Mesothelial cell of epicardium (in vitro differentiated cells): ENCODE measurements at places on chromosomes 16 and 17. TPM values are rescaled to one million over a fixed set of nuclear protein-coding genes. Genes with fewer than 3 reads are reported as not detected.

GRCh38 chr16:29736112-29736511 lies 9.7 kb downstream of the C16orf54 start:
- DNase-seq, result no peak

- no peak for DNase-seq
Measured at GRCh38 chr17:16425698-16426659, 10.6 kb downstream of the TRPV2 start.

DNA sequence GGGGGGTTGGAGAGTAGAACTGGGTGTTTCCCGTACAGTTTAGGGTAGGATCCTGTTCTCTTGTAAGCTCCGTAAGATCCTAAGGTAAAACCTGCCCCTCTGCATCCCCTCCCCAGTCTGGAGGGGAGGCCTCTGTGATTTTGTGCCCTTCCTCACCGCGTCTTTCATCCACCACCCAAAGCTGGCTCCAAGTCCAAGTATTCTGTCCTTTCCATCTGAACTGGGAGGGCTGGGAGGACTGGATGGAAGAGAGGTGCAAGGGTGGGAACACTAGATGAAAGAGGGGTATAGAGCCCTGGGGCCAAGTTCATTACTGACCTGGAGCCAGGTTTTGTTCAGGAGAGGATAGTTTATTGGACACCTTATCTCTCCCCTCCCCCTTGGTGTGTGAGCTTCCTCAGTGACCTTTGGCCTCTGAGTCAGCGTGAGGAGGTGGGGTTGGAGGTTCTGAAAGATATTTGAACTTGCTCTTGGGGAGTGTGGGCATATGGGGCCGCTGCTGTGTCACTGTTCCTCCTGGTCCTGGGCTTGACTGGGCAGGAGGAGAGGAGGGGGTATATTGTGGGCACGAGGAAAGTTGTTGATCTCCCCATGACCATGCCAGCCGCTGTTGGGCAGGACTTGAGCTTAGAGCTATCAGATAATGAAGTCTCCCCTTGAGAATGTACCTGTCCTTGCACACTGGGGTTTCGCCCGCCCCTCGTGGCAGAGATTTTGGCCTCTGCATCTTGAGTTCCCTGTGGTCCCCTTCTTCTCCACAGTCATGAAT lies 1.6 kb downstream of the LASP1 start:
- DNase-seq, result no peak

- DNase-seq, result no peak
Measured at GRCh38 chr17:70286391-70286790, 117.1 kb downstream of the KCNJ2 start.

- no peak for DNase-seq
Measured at GRCh38 chr17:15882777-15883176, 62.2 kb upstream of the ADORA2B start.

GRCh38 chr17:79202480-79202879 lies 127.9 kb downstream of the ENGASE start:
- no peak for DNase-seq

- DNase-seq, result peak; percentile 40
Measured at GRCh38 chr17:33038740-33039139, 47.1 kb downstream of the SPACA3 start.

GRCh38 chr16:89344458-89344834 lies 126.9 kb downstream of the ZNF778 start:
- DNase-seq, result no peak

DNA sequence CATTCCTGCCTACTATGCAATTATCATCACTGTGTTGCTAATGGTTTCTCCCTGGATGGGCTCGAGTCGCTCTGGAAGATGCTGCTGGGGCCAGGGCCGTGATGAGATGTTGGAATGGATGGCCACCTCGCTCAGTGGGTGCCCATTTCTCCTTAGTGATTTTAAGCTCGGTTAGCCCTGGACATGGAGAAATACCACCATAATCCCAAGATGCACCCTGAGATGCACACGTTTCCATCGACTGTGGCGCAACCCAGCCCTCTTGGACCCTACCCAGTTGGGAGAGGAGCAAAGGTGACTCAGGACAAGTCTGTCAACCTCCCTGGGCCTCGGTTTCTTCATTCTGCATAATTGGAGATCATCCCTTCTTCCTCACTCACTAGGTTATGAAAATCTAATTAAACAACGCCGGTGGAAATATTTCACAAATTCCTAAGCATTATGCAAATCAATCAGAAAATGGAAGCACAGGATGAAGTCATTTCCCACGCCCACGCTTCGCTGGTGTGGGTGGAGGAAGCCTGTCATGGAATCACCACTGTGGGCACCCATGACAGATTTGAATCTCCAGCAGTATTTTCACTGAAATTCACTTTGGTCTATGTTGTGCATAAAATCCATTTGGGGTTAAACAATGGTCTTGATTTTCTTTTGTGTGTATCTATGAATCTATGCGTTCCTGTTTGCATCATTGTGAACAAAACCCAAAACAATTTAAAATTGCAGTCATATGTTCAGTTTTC lies 195.2 kb downstream of the AXIN2 start:
- DNase-seq, result no peak

DNA sequence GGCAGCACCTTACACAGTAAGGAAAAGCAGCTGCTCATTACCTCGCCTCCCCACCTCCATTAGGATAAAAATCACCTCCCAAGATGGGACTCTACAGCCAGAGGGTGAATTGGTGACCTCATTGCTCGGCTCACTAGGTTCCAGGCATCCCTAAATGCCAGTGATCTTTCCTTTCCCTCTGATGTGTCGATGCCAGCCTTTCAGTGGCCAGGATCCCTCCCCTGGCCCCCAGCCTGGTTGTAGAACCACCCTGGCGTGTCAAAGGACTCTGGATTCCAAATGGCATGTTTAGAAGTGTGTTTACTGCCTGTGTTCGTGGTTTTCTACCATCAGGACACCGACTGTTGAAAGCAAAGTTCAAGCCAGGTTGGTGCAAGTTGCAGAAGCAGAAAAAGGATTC lies 72.1 kb upstream of the LYRM9 start:
- DNase-seq, result no peak

DNA sequence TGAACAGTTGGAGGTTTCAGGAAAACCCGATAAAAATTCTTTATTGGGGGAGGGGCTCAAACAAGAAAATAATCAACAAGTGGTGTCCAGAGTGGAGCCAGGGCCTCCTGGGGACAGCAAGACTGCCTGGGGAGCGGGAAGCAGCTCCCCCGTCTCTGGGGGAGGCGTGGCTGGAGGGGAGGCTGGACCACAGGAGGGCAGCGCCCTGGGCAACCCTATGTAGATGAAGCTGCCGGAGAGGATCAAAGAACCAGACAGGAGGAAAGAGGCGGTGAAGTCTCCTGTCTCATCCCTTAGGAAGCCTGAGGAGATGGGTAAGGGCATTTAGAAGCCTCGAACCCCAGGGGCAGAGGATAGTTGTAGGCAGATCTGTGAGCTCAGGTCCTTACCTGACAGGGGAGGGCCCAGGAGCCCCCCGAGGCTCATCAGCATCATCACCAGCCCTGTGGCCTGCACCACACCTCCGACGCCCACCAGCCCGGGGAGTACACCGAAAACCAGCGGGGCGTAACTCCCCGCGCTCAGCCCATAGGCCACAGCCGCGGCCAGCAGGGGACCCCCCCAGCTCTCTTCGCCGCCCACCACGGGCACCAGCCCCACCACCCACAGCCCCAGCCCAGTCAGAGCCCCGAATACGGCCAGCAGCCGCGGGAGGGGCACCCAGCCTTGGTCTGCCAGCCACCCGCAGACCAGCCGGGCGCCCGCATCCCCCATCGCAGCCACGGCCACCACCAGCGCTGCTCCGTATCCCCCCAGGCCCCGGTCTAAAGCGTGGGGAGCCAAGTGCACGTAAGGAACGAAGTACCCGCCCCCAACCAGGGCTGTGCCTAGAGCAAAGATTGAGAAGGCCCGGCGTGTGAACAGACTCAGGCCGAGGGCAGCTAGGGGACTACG lies 2.0 kb downstream of the SLC16A11 start:
- peak; percentile 51 for DNase-seq

DNA sequence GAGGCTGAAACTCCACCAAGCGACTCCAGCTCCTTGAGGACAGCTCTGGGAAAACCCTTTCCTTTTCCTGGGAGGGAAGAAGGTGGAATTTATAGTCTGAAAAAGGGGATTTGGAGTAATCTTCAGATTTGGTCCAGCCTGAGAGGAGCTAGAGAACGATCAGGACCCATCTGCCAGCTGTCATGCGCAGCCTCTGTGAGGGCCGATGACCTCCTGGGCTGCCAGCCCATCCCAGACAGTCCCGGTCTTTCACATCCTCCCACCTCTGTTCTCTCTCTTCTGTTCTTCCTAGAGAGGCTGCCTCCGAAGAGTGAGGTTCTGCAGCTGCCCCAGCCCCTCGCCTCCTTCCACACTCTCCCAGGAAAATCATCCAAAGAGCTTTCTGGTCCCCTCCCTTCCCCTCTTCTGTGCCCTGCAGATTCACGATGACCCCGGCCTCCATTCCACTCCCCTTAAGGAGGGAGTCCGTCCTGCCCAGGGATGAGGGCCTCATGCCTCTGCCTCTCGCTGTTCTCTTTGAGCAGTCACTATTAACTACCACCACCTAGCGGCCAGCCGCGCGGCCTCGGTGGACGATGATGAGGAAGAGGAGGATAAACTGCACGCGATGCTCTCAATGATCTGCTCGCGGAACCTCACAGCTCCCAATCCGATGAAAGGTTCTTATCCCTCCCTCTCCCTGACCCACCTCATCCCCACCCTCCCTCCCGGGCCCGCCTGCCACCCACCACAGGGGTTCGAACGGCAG lies 29.6 kb downstream of the SGSM2 start:
- no peak for DNase-seq

DNA sequence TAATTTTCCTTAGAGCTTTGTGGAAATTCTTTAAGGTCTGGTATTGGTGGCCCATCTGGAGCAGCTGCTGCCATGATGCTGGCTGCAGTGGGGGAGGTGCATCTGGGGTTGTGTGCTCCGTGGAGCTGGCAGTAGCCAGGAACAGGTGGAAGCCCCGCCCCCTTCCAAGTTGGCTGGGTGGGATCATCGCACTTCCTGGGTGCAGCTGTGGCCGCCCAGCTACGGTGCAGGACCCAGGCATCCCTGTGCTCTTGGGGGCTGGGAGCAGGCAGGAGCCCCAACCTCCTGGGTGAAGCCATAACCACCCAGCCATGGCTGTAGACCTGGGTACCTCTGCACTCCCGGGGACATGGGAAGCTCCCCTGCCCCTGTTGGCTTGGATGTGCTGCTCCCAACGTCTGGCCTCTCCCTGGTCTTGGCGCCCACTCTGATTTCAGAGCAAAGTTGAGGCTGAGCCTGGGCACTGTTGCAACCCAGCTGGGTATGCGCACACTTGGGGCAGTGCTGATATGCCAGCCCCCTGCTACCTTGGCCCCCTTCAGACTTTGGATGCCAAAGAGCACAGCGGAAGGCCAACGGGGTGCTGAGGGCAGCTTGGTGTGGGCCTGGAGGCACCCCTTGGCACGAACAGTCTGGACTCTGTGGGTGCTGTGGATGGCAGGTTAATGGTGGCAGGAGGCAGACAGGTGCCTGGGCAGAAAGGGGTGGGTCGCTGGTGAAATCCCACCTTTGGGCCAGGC lies 145.2 kb downstream of the MYO1D start:
- no peak for DNase-seq

DNA sequence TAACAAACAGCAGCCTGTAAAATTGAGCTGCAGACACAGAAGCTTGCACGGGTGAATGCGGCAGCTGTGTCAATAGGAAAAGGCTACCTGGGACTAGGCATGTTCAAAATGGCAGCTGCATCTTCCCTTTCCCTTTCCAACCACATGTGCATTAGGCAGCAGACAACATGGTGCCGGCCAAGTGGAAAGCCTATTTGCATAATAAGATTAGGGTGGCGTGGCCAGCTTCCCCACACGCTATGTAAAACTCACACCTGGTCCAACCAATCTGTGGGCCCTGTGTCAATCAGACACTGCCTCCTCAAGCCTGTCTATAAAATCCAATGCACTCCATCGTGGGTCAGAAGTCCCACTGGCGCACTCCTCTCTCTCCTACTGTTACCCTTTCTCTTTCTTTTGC lies 61.0 kb upstream of the RBBP6 start:
- DNase-seq, result no peak

- DNase-seq, result no peak
Measured at GRCh38 chr17:10628756-10629155, 28.4 kb downstream of the MYH3 start.

DNA sequence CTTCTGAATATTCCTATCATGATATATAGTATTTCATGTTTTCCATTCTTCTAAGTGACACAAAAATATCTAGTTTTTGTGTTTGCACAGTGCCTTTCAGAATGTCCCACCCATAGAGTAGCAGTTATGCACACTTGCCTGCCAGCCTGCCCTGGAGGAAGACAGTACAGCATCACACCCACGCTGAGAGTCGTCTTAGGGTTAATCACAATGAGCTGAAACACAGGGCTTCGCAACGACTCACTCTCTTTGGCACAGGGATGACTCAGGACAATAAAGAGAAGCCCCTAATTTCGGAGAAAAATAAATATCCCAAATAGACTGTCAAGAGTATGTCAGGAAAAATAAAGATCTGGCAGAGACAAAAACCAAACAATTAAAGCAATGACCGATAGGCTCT lies 11.6 kb upstream of the NDUFAB1 start:
- DNase-seq, result no peak

GRCh38 chr17:78022425-78022824 lies 63.9 kb downstream of the TNRC6C start:
- DNase-seq, result no peak

DNA sequence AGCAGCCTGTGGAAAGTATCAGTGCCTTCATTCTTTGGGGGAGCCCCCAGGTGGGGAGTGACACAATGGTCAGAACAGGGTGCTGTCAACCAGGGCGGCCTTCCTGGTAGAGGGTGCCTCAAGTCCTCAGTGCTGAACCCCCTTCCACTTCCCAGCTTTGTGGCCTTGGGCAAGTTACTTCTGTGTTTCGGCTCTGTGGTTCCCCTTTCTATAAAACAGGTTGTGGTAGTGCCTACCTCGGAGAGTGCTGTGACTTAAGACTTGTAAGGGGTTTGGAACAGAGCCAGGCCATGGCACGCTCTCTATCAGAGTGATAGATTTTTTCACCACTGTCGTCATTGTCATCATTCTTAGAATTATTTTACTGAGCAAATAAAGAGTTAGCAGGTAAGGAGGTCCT lies 141.1 kb downstream of the CCDC182 start:
- DNase-seq, result no peak

GRCh38 chr16:22789281-22789945 lies 24.5 kb upstream of the HS3ST2 start:
- DNase-seq, result no peak

DNA sequence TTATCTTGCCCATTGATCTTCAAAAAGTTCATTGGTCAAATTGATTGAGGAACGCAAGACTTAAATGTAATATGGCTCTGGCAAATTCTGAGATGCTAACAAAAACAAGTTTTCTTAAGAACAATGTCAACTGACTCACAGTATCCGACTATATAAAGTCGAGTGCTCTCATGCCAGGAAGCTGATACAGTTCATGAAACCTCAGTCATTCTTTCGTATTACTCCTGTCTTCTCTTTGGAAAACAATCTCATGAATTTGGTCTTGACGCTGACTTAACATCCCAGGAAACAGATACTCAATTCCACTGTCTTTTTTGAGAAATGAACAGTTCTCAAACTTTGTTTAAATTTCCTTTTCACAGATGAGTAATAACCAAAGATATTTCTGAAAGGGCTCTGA lies 704.9 kb downstream of the MAF start:
- DNase-seq, result no peak

The HSPB9 gene
- total RNA-seq, result 0.18 TPM in 1 of 3 replicates, not detected in the others

The GSG1L gene
- total RNA-seq, result 1.6 to 1.7 TPM (median 1.7 TPM) in 3 replicates

The KRT39 gene
- total RNA-seq, result not detected in 3 replicates

The PLA2G10 gene
- not detected in 3 replicates for total RNA-seq

The TMEM114 gene
- not detected in 3 replicates for total RNA-seq

The MYO15B gene
- 257 to 281 TPM (median 277 TPM) in 3 replicates for total RNA-seq

The DOC2B gene
- total RNA-seq, result 55.3 to 60.2 TPM (median 59.6 TPM) in 3 replicates
